Ovary (tissue), 10 donors: ENCODE measurements at places on chromosomes 3 and 15. TPM values are rescaled to one million over a fixed set of nuclear protein-coding genes. Genes with fewer than 3 reads are reported as not detected.
A peak's percentile ranks its signal among the peaks of the same experiment; 100 is the strongest.

GRCh38 chr3:119170821-119171220 is 2.6 kb upstream of the UPK1B start:
- H3K4me1 ChIP-seq: no peaks in the 10 kb centered on the region
- DNase-seq: no peak
- H3K27ac ChIP-seq: no peak overlapping the region
- no peaks in the 10 kb centered on the region for H3K27me3 ChIP-seq
- no peak overlapping the region for H3K4me3 ChIP-seq
- H3K36me3 ChIP-seq: no peaks in the 10 kb centered on the region

GRCh38 chr3:45516829-45517228 is 77.7 kb upstream of the LIMD1 start:
- no peaks in the 10 kb centered on the region for H3K36me3 ChIP-seq
- H3K4me3 ChIP-seq: no peak overlapping the region
- H3K27me3 ChIP-seq: no peaks in the 10 kb centered on the region
- H3K27ac ChIP-seq: no peak overlapping the region
- DNase-seq: no peak

GOLGA6A gene
- total RNA-seq: not detected

DNA sequence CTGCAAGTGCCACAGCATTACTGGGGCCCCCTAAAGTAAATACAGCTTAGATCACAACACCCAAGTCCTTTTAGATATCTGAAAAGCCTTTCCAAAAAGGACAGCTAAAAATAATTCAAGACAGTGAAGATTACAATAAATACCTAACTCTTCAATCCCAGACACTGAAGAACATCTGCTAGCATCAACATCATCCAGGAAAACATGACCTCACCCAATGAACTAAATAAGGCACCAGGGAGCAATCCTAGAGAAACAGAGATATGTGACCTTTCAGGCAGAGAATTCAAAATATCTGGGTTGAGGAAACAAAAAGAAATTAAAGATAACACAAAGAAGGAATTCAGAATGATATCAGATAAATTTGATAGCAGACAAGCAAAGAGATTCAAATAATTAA is 71.7 kb upstream of the TTC14 start:
- peaks cover 2% of the 10 kb centered on the region for H3K4me1 ChIP-seq
- no peaks in the 10 kb centered on the region for H3K36me3 ChIP-seq
- DNase-seq: no peak
- no peak overlapping the region for H3K4me3 ChIP-seq

MST1 gene
- total RNA-seq: 33.9 TPM

- no peak overlapping the region for H3K27ac ChIP-seq
- no peak for DNase-seq
- peaks cover 2% of the 10 kb centered on the region for H3K4me1 ChIP-seq
- no peak overlapping the region for H3K4me3 ChIP-seq
These were observed 4.3 kb downstream of the CHRNA3 start for GRCh38 chr15:78616506-78616905.

GRCh38 chr3:6726811-6727210 is 134.1 kb upstream of the GRM7 start:
- H3K27me3 ChIP-seq: no peaks in the 10 kb centered on the region
- no peak for DNase-seq
- no peaks in the 10 kb centered on the region for H3K36me3 ChIP-seq
- no peak overlapping the region for H3K27ac ChIP-seq

DNA sequence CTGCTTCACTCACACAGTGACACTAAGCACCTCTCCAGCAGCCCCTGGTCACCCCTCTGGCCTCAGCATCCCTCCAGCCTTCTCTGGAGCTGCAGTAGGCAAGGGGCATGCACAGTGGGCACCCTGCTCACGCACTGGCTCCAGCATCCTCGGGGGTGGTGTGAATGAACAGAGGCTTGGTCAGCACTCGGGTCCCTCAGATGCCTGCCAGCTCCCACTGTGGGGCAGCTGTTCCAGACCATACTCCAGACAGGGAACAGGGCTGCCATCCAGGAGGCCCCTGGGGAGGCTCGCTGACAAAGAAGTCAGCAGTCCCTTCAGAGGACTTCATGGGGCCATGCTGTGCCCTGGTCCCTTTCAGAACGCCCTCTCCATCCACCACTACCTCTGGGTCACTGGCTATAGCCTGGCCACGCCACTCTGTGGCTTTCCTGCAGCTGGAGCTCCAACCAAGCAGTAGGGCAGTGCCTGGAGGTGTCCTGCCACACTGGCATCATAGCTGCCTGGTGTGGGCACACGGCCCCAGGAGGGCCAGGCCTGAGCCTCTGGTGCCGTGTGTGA is 26.3 kb downstream of the ALS2CL start:
- DNase-seq: peak; percentile 7
- no peak overlapping the region for H3K27ac ChIP-seq
- H3K36me3 ChIP-seq: no peaks in the 10 kb centered on the region
- H3K27me3 ChIP-seq: no peaks in the 10 kb centered on the region
- peaks cover 7% of the 10 kb centered on the region for H3K4me1 ChIP-seq

DNA sequence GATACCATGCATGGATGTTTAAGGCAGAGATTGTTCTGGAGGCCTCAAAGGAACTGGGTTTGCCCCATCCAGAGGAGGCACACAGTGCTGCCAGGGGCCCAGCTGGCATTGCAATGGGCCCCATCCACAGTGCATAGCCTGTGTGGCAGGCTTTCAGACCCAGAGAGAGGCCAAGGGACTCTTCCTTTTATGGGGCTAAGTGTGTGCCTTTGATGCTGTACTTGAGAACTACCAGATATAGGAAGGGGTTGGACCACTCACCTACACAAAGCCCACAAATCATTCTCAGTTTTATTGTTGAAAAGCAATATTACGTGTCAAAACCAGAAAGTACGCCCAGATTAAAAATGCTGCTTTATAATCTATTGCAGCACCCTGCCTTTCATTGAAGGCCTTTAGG is 134.9 kb downstream of the EPHB1 start:
- no peak for DNase-seq
- no peaks in the 10 kb centered on the region for H3K36me3 ChIP-seq
- H3K27me3 ChIP-seq: no peaks in the 10 kb centered on the region
- H3K27ac ChIP-seq: no peak overlapping the region
- no peaks in the 10 kb centered on the region for H3K4me1 ChIP-seq

DNA sequence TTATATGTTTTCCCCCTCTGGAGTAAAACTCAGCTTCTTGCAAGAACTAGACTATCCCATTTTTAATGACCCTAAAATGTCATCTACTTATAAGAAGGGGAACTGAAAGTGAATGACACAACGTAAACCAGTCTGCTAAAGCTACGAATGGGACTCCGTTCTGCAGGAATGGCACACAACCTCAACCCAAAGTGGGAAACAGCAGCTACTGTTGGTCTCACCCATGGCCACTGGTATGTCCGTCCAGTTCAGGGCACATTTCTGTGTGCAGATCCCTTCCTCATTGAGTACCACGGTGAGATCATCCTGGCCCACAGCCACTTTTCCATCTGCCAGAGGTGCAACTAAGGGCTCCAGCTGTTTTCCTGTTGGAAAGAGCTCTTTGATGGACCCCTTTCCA is 23.8 kb downstream of the VPS39 start:
- H3K4me1 ChIP-seq: no peaks in the 10 kb centered on the region
- no peak overlapping the region for H3K4me3 ChIP-seq
- no peaks in the 10 kb centered on the region for H3K36me3 ChIP-seq
- no peak for DNase-seq

DNA sequence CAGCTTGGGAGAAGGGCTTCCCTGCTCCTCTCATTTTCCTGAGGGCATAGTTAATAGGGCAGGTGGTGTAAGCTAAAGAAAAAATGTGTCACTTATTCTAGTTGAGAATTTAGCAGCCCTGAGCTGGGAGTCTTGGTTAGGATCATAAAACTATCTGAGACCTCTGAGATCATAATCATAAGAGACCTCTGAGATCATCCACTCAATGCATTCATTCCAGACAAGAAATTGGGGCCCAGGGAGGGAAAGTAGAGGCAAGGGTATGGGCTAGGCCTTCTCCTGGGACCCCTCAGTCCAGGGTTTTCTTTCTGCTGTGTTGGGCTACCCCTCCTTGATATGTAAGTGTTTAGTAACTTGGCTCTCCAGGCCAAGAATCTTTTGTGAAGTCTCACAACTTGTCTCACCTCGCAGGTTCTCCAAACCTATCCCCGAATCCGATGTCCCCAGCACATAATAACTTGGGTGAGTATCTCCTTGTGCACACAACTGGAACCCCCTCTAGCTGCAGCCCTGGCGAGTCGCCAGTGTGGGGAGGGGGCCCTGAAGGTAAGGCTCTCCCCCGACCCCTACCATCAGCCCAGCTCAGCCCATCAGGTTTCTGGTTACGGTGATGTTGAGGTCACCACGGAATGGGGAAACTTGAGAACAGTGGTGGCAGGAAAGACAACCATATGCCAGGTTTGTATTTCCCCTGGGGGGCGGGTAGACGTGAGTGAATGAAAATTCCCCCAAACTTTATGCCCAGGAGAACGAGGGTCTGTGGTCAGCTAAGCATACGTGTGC is 84.1 kb downstream of the AAGAB start:
- no peaks in the 10 kb centered on the region for H3K27me3 ChIP-seq
- no peak for DNase-seq
- no peaks in the 10 kb centered on the region for H3K36me3 ChIP-seq
- no peak overlapping the region for H3K27ac ChIP-seq
- H3K4me3 ChIP-seq: no peak overlapping the region

GRK7 gene
- not detected for total RNA-seq
